Stimulated activated CD4-positive, alpha-beta T cell treated with anti-CD3 and anti-CD28 coated beads, TNF-alpha, amount 100 ng/mL, for 48 hours (primary cell): ENCODE measurements at places on chromosomes 5 and 9.

DNA sequence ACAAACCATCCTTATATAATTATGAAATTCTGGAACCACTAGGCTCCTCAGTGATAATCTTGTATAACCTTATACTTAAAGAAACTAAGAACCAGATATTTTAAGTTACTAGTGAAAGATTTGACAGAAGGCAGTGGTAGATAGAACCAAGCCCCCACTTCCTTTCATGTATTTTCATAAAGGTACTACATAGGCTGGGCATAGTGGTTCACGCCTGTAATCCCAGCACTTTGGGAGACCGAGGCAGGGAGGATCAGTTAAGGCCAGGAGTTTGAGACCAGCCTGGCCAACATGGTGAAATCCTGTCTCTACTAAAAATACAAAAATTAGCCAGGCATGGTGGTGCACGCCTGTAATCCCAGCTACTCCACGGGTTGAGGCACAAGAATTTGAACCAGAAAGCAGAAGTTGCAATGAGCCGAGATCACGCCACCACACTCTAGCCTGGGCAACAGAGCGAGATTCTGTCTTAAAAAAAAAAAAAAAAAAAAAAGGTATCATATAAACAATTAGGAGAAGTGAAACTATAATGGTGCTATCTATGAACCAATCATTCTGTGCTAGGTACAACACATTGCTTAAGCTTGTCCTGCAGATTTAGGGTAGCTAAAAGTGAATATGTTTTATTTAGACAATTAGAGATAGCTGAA is 27.9 kb upstream of the DTWD2 start:
- DNase-seq: no peak

- no peak for DNase-seq
Measured at GRCh38 chr5:133769842-133770241, 157.5 kb upstream of the FSTL4 start.

- no peak for DNase-seq
Measured at GRCh38 chr5:113283558-113283957, 151.2 kb downstream of the TSSK1B start.

GRCh38 chr9:121750715-121751623 is 99.5 kb downstream of the DAB2IP start:
- DNase-seq: no peak

DNA sequence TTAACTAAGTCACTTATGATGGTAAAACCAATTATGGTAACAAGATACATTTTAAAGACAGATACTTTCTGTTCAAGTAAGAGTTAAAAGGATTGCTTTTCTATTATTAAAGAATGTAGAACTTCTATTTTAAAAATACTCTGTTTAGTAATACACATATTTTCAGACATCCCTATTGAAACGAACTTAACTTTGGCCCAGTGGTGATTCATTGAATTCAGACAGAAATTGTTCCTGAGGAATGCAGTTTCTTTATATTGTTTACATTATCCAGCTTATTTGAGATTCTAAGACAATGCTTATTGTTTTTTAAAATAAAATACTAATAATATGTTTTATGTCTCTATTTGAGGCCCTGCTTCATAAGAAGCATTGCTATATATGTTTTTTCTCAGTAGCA is 816.4 kb downstream of the SEMA5A start:
- no peak for DNase-seq

DNA sequence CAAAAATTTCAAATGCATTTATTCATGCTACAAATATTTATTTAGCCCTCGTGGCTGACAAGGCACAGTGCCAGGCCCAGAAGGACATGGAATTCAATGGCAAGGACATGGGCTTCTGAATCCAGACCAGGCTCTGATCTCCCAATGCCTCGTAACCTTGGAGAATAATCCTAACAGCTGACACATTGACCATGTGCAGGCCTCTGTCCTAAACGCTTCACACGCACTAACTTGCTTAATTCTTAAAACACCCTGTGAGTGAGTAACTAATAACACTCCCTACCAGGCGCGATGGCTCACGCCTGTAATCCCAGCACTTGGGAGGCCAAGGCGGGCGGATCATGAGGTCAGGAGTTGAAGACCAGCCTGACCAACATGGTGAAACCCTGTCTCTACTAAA is 33.2 kb downstream of the MYO10 start:
- no peak for DNase-seq

- no peak for DNase-seq
Measured at GRCh38 chr5:8560776-8561175, 691.8 kb downstream of the MTRR start.

GRCh38 chr5:27474047-27474309 is 435.6 kb upstream of the CDH9 start:
- DNase-seq: no peak

DNA sequence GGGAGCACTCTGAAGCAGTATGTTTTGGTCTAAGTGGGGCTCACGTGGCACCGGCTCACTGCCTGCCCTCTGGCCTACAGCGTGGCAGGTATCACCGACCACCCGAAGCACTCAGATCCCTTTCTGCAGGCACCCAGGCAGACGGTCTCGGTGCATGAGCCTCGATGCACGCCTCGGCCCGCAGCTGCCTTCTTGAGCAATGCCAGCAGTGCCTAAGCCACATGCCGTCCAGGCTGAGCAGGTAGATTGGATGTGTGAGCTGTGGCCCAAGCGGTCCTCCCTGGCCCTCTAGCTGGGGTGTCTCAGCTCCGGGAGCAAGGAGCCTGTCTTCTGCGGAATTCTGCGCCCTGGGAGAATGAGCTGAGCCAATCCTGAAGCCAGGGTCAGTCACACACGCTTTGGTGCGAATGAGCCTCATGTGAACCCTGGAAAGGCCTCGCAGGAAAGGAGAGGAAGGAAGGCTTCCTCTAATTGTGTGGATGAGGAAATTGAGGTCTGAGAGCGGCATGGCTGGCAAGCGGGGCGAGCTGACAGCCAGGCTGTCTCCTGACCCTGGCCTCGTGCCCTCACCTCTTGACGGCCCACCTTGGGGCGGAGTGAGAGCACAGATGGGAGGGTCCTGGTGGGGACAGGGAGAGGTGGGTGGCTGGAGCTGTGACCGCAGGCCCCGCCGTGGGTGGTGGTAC is 14.4 kb downstream of the RXRA start:
- no peak for DNase-seq

DNA sequence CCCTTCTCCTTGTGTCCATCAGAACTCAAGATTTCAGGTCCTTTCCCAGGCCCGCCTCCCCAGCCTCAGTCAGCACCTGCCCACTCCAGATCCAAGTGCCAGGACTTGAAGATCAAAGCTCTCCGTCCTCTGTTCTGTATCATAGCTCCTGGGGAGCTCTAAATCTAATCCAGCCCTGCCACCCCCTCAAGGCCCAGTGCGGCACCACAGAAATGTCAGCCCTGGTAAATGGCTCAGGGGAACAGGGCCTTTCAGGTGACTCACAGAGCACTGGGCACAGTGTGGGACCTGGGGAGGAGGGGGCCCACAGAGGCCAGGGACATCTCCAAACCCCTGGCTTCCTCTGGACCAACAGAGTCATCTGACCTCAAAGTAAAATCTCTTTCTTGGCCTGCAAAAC is 6.0 kb downstream of the CSF2 start:
- DNase-seq: no peak

DNA sequence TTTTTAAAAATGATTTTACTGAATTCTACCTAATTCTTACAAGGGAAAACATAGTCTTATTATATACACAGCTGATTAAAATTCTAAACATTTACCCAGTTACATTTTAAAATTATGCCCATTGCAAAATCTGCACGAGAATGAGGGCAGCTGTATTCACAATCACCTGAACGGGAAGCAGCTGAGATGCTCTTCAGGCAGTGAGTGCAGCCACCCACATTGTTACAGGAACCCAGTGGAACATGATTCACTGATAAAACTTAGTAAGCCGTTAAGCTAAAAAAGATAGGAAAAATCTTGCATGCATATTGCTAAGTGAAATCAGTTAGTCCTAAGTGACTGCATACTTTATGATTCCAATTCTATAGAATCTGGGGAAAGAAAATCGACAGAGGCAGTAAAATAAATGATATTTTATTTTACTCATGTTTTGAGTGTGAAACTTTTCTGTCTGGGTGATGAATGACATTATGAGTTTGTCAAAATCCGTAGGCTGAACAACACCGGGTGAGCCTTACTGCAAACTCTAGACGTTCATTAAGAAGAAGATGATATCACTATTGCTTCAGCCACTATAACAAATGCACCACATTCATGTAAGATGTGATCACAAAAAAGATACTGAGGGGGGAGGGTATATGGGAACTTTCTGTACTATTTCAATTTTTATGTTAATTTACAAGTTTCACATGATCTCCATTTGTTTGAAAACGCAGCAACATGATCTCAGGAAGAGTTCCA is 39.1 kb upstream of the FLT4 start:
- no peak for DNase-seq

DNA sequence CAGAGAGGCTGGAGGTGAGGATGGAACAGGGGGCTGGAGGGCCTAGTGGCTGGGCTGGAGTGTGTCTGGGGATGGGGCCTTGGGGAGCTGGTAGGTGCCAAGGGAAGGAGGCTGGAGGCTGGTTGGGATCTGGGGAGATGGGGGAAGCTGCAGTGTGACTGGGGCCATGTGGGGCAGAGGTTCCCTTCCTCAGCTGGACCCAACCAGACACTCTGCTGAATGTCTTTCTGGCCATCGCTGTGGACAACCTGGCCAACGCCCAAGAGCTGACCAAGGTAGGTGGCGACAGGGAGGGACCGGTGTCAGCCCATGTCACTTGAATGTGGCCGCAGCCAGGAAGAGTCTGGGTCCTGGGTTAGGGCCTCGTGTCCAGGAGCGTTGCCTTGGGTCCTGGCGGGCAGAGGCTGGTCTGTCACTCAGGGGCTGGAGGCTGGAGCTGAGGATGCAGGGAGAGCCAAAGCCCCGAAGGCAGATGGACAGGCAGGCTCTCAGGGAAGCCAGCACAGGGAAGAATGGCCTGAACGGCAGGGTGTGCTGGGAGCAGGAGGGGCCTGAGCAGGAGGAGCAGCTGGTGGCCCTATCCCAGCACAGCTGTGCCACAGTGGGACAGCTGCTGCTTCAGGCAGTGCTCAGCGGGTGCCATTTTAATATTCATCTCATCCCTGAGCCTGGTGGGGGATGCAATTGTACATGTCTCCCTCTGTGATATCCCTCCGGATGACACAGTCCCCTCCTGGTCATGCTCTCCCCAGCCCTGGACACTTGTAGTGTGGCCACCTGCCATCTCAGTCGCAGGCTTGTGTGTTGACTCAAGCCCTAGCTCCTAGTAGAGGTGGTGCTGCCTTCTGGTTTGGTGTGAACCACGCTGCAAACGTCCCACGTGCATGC is 132.5 kb downstream of the CACNA1B start:
- DNase-seq: no peak

GRCh38 chr5:177607115-177607451 is 7.2 kb downstream of the B4GALT7 start:
- no peak for DNase-seq

- no peak for DNase-seq
Measured at GRCh38 chr9:112914524-112914923, 23.8 kb upstream of the SLC46A2 start.

DNA sequence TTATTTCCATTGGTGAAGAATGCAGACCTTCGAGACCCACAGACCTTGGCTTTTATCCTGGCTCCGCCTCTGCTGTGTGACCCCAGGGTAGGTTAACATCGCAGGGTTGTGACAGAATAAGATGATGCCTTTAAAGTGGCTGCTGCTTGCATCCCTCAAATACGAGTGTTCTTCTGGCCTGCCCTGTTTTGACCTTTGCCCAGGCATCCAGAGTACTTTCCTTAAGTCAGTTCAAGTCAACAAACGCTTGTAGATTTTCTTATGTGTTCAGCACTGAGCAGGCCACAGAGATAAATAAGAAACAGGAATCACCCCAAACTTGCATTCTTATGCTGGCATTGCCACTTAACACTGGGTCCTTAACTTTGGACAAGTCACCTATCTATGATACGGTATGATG is 50.2 kb downstream of the GPR21 start:
- DNase-seq: no peak

DNA sequence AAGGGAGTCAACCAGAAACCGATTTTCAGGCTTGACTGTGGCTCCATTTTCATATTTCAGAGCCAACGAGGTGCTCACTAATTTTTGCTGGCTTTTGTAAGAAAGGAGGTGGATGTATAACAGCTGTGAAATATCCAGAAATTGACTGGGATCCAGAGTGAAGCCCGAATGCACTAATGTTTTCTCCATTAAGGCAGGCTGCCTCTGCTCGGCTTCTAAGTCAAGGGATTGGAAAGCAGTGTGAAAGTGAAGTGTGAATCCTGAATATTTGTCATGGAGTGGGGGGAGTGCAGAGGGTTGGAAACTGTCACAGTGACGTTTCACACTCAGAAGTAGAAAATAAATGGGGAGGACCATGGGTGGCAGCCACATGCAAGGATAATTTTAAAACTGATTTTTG is 237.4 kb downstream of the GOLPH3 start:
- DNase-seq: no peak

DNA sequence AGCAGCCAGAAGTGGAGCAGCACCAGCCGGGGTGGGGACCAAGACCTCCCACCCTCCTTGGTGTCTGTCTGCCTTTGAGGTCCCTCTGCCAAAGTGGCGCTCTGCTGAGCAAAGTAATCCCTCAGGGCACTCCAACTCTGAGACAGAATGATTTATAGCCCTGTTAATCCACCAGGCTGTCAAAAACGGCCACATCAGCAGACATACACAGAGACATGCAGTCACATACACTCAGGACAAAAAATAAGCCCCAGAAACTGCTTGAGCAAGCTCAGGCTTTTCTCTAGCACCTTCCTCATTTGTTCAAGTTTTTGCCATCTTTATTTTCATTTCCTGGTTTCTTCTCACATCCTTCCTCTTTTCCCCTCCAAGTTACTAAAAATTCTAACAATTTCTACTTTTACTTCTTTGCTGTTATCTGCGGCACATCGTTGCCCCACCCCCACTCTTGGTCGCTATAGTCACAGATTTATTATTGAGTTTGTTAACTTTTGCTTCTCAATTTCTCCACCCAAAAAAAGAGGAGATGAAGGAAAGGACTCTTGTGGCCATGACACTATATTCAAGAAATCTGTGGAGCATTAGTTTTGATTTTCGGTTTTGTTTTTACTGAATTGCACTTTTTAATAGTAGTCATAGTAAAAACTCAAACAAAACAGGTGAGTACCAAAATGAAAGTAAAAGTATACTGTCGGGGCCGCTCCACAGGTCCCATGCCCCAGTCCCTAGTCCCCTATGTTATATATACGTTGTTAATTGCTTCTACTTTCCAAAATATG is 17.4 kb upstream of the ADRB2 start:
- no peak for DNase-seq

DNA sequence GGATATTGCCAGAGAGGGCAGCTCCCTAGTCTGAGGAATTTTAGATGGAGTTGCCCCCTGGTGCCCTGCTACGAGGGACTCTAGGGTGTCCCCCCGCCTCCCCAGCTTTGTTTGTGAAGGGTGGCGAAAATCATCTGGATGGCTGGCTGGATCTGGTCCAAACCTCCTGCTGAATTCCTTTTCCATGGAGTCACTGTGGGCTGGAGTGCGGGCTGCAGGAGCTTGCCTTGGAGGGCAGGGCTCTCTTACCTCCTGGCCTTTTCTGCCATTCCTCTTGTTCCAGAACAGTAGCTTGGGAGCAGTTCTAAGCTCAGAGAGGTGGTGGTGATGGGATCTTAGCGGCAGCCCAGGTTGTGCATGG is 2.1 kb downstream of the SYNPO start:
- no peak for DNase-seq

GRCh38 chr5:93452255-93452654 is 128.8 kb downstream of the NR2F1-AS1 start:
- no peak for DNase-seq
